Activated T-cell treated with anti-CD3 and anti-CD28 coated beads for 1 hour (primary cell): ENCODE measurements at places on chromosomes 6 and 20.

GRCh38 chr6:134165561-134166201, 113.3 kb upstream of the SLC2A12 start:
- no peak for DNase-seq

- DNase-seq = no peak
Measured at GRCh38 chr20:48294196-48294595, 508.9 kb upstream of the SULF2 start.

GRCh38 chr6:83430611-83431544, at the start of gene ME1:
ME1 (minus strand) TSS chr6:83431051; CDS start chr6:83430954, 97 bp downstream.
- DNase-seq = no peak

DNA sequence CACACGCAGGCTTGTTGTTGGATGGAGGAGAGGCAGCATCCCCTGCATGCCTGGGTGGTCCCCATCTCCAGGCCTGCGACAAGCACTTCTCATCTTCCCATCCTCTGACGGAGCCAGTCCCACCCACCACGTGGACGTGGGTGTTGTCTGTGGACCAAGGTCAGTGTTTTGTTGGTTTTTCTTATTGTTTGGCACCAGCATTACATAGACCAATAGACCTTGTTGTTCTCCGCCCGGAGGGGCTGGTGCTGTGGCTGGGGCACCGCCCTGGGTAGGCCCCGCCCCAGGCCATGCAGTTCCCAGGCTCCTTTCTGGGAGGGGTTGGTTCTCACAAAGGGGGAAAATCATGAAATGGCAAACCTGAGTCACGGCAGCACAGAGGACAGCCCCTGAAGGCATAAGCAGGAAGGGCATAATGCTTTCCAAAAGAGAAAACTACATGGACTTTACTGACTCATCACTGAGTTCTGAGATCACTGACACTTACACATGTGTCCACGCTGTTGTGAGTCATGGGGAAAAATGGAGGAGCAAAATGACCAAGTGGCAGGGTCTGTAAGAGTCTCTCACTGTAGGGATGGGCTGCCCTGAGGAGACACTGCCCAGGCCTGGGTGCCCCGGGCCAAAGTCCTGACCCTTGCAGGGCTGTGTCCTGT, 90.8 kb downstream of the THBS2 start:
- DNase-seq = no peak

DNA sequence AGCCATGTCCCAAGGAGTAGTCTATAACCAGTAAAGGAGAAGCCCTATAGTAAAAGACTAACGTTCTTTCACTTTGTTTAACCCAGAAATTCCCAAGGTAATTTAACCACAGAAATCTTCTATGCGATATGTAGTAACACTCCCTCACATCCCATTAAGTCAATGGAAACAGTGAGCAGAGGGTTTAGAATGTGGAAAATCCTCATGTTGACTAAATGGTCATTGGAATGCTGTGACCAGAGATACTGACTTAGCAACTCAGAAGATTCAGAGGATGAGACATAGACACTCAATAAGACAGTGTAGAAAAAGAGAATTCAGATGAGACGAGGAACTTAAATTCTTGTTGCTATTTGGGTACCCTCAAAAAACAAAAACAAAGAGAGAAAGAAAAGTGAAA, 562.2 kb upstream of the NOX3 start:
- no peak for DNase-seq
